Non-pigmented ciliary epithelial cell (primary cell): ENCODE measurements at places on chromosomes 1 and 21.

- no peak for DNase-seq
These were observed 92.8 kb downstream of the ETS2 start for GRCh38 chr21:38898422-38899096.

DNA sequence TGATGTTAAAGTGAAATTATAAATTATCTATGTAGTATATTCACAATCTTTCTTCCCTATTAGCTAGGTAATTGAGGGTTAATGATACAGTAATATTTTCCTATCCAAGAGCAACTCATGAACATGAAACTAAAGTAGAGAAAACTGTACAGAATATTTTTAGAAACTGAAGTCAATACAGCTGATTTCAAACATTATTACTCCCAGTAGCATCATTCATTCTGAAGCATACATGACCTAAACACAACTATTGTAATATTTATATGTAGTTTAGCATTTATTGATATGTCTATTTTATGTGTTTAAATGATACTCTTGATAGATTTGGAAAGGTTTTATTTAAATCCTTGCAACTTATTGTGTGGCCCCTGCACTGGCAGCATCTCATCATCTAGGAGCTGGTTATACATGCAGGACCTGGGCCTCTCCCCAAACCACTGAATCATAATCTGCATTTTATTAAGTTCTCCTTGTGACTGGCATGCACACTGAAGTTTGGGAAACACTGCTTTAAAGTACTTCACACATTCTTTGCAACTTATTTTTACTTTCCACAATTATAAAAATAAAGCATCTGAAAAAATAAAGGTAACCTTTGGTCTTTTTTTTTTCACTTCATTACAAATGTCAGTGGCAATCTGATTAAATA is 199.9 kb downstream of the LRRC40 start:
- no peak for DNase-seq

DNA sequence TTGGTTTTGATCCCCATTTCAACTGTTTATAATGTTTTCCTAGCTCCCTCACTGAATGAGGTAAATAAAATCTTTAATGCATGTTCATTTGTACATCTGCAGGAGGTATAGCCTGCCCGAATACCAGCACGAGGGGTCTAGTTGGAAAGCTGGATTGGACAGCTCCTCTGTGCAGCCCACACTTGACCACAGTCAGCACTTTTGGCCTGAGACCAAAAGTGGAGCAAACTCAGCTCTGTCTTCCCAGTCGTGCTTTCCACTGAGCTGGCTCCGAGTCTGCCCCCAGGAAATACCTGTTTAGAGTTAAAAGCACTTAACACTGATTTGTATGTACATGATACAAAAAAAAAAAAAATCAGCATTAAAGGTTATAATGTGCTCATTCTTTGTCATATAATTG is 224.4 kb downstream of the DSCAM start:
- DNase-seq, result no peak

DNA sequence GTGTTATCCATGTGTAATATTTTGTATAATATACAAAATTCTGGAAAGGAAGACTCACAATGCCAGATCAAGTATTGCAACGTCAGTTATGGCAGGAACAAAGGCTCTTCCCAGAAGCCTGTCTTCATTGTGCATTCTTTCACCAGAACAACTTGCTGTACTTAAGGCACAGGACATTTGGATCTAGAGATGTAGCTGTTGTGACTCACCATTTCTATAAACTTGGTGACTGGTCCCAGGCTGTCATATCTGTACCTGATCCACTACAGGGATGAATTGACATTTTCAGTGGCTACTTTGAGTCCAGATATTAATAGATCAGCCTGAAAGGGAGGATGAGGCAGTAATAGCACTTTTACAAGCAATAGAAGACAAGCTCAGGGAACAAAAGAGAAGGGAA is 299.8 kb downstream of the DISC1 start:
- DNase-seq, result no peak

GRCh38 chr1:3058263-3059030 is 10.6 kb upstream of the PRDM16 start:
- no peak for DNase-seq

GRCh38 chr1:37143800-37144199 is 109.5 kb upstream of the GRIK3 start:
- DNase-seq, result no peak

- DNase-seq, result no peak
These were observed 95.0 kb downstream of the EPHB2 start for GRCh38 chr1:22805672-22806038.

GRCh38 chr1:70071601-70072000 is 133.8 kb downstream of the LRRC40 start:
- no peak for DNase-seq

DNA sequence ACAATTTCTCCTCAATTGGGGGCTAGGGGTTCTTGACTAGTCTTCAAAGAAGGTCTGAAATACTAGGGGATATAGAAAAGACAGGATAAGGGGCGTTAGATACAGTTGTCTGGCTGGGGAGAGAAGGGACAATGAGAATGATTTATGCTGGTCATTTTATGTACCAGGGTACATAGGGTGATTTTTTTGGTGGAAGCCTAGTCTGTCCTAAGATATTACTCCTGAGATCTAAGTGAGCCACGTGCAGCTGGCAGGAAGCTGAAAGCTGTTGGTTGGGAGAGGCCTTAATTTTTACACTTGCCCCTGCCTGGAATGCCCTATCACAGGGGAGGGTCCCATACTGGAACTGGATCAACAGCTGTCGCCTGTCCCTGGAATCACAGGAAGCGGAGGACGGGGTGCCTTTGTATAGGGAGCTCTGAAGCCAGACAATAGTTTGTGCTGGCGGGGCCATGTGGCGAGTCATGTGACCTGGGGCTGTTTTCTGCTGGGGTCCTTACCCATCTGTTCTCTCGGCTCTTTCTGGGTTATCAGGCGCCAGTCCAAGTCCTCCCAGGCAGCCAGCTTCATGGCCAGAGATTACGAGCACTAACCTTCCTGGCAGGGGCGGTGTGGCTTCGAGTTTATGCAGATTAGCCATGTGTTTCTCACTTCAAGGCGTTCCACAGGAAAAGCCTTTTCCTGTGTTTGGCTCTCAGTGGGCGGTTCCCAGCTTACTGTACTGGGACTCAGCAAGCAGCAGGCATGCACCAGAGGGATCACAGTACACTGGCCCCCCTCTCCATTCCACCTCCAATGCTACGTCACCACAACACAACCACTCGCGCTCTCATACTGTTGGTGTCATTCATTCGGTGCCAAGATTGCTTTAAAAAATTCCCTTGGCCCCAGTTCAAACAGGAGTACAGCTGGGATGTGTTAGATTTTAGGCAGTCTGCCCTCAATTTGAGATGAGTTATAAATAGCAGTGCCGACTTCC is 27.5 kb downstream of the ARID1A start:
- DNase-seq, result peak; percentile 96

DNA sequence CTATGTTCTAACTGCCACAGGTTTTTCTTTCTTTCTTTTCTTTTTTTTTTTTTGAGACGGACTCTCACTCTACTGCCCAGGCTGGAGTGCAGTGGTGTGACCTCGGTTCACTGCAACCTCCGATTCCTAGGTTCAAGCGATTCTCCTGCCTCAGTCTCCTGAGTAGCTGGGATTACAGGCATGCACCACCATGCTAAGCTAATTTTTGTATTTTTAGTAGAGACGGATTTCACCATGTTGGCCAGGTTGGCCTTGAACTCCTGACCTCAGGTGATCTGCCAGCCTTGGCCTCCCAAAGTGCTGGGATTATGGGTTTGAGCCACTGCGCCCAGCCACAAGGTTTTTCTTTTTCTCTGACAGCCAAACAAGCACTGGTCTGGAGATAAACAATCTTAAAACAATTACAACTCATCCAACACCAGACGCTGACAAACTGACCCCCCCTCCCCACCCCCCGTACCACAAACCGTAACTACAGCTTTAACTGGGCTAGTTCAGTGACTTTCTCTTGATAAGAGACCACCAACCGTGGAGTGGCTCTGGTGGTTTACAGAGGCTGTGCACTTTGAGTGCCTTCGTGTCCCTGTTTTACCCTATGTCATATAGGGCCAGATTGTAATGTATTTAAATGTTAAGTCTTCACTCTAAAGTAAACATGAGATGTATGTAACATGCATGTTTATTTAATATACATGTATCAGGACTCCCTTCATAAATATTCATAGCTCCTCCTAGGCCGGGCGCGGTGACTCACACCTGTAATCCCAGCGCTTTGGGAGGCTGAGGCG is 19.5 kb upstream of the PUM1 start:
- DNase-seq, result no peak

- no peak for DNase-seq
These were observed 33.4 kb downstream of the SLAMF6 start for GRCh38 chr1:160489513-160490261.

DNA sequence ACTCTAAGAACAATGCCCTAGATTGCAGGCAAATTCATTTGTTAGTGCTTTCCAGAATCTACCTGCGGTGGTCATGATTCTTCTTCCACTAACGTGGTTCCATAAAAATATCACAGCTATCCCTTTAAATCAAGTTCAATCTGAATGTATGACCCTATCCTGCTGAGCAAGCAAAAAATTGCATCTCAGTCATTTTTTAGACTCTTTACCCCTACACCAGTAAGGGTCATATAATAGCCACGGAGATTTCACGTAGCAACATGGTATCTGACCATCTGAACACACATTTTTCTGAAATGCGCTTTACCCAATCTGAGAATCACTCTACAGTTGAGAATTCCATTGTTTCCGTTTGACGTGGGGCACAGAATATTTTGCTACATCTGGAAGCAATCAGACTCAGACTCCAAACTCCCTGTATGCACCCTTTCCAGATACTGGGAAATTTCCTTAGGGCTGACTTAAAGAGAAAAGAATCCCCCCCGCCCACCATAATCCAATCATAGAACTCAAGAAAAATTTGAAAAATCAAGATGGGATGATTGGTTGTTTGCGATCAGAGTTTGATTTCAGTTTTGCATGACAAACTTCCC is 699.2 kb upstream of the ZP4 start:
- peak; percentile 68 for DNase-seq

GRCh38 chr21:19368944-19369343 is 965.4 kb upstream of the TMPRSS15 start:
- no peak for DNase-seq

DNA sequence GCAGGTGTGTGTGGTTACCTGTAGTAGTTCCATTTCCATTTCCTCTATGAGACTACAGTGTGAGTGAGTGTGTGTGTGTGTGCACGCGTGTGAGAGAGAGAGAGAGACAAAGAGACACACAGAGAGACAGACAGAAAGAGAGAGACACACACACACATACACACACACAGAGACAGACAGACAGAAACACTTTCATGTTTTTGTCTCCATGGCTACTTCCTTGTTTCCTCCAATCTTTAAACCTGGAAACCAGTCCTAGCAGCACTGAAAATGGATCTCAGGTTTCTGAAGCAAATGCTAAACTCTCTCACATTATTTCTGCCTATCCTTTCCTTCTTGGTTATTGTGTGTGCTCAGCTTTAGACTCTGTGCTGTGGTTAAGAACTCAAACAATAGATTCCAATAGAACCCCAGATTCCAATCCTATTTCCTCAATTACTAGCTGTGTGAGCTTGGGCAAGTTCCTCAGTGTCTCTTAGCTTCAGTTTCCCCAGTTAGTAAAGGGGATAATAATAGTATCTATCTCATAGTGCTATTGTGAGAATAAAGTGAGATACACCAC is 22.4 kb upstream of the ABCD3 start:
- no peak for DNase-seq

GRCh38 chr1:20368866-20369470 is 78.3 kb downstream of the VWA5B1 start:
- DNase-seq, result no peak

GRCh38 chr1:212737559-212737958 is 37.9 kb upstream of the BATF3 start:
- no peak for DNase-seq

DNA sequence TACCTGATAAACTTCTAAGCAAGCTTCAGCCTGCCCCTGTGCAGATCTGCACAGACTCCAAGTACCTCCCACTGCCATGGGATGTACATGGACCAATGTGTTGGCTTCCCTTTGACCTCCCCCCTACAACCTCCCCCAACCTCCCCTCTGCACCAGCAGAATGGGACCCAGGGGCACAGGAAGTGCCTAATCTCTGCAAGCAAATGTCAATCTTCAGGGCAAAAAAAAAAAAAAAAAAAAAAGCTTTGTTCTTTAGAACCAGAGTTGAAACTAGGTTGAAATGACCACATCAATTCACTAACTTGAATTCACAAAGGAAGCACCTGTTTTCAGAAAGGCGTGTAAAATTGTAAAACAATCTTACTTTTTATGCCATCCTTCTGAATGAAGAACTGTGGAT is 53.9 kb upstream of the TIAM1 start:
- DNase-seq, result no peak

DNA sequence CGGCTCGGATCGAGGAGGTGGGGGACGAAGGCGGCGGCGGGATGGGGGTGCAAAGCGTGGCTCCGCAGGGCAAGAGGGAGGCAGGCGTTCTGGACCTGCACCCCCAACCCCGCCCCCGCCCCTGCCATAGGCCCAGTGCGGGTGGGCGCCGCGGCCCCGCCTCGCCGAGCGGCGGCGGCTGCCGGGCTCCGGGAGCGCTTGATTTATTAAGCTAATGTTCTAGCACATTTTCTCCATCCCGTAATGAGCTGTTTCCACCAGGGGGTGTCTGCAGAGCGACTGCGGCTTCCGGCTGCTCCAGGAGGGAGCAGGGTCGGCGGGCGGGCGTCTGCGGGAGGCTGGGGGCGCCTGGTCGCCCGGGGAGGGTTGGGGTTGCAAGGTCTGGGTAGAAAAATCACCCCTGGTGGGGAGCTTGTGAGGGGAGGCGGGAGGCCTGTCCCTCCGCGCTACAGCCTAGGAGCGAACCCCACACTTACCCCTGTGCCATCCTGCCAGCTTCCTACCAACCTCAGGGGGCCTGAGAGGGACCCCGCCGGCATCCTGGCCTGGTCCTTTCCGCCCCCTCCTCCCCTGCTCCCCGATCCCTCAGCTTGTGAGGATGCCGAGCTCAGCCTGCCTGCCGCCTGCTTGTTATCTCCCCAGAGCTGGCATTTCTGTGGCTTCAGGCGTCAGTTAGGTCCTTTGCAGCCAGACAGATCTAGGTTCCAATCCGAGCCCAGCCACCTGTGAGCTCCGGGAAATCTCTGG is 48.5 kb upstream of the ACOT11 start:
- no peak for DNase-seq

GRCh38 chr21:32819694-32820093 is 48.1 kb upstream of the PAXBP1 start:
- no peak for DNase-seq

DNA sequence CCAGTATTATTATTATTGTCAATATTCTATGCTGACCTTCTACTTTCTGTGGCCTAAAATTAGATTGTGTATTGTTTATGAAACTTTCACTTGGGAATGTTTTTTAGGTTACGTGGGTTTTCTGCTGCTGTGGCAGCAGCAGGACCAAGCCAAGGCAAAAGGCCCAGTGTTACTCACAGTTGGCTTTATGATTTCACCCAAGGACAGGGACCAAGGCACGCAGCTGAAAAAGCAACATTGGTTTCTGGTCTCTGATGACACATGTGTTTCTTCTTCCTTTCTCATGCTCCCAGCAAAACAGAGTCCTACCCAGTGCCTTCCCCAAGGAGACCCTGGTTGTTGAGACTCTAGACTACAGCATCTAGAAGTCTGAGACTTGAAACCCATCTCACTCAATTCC is 413.7 kb downstream of the SETD4 start:
- no peak for DNase-seq
